Fibroblast of pulmonary artery (primary cell): ENCODE measurements at places on chromosomes 3 and 15.
A peak's percentile ranks its signal among the peaks of the same experiment; 100 is the strongest.

GRCh38 chr3:192487033-192487432, 240.3 kb downstream of the FGF12 start:
- DNase-seq: no peak

DNA sequence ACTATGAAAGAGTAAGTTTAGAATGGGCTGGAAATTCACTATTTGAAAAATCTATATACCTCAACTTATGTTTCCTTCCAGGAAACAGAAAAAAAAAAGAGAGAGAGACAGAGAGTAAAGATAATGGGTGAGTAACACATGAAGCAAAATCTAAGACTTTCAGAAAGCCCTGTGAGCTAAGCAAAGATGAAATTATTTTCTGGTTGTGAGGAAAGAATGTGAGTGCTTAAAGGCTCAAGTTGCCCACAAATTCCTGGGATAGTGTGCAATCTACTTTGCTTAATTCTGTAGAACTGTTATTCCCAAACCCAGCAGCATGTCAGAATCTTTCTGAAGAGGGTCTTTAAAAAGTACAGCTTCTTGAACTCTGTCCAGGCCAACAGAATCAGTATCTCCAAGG, 337.7 kb upstream of the AGTR1 start:
- peak; percentile 29 for DNase-seq

DNA sequence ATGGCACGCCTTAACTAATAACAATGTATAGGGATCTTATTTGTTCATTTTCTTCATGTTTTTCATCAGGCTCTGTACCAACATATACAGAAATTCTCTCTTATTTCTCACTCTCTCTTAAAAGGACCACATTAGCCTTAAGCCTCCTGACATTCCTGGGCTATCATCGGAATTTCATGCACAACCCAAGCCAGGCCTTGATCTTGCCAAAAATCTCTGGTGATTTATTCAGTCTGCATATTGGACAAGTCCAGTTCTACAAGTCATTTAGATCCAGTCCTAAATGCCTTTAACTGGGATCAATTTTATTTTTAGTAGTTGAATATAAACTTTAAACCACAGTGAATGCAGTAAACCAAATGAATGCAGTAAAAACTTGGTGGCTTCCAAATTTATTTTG, 385.4 kb downstream of the MECOM start:
- peak; percentile 24 for DNase-seq

- peak; percentile 68 for DNase-seq
Observed at GRCh38 chr3:18393906-18394305, 31.2 kb downstream of the SATB1 start.

DNA sequence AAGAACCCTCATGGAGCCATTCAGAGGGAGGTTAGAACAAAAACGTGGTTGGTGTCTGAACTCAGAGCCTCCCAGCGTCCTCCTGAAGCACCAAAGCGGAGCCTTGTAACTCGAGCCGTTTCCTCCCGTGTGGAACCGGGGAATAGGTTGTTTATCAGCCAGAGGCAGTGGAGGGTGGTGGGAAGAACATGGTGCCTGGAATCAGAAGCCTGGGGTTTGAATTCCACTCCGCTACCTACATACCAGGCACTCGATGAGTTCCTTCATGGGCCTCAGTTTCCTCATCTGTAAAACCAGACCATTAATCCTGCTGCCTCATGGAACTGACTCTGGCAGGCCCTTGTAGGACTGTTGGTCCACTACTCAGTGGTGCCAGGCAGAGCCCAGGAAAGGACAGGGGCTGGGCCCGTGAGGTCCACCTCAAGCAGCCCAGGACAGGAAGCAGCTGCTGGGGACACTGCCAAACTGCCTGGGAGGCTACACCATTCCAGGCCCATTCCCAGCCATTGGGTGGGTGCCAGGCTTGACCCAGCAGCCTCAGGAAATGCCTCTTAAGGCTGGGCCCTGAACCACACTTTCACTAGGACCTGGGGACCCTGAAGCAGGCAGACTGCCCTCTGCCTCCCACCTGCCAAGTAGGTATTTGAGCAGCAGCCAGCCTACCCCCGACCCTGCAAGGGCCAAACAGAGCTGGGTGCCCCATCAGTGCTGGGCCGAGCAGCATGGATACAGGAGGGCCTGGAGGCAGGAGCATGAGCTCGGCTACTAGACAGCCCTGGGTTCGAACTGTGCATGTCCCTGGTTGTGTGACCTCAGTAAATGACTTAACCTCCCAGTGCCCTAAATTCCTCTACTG, 33.4 kb downstream of the PRKCD start:
- peak; percentile 61 for DNase-seq
